DMS79 treated with DMSO at 0.1 percent for 48 hours (cell line): ENCODE measurements at places on chromosomes 13 and 19.

- DNase-seq, result no peak
These were observed 515.8 kb downstream of the SLITRK6 start for GRCh38 chr13:85283408-85283807.

GRCh38 chr13:21541980-21542379 lies 62.0 kb downstream of the MICU2 start:
- no peak for DNase-seq

DNA sequence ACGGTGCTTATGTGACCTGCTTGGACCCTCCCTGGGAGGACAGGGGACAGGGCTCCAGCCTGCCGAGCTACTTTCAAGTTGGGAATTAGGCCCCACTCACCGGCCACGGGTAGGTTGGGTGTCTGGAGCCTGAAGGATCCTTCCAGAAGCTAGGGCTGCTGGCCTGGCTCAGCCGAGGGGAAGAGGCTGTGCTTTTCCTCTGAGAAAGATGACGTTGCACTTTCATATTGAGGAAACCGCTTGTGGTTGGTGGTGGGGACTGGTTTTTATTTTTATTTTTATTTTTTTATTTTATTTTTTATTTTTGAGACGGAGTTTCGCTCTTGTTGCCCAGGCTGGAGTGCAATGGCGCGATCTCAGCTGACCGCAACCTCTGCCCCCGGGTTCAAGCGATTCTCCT lies at the start of gene TMEM150B:
Gene TMEM150B, minus strand, starts transcription at position 170 of the 400 bp plus-strand sequence. CDS start 4,305 bp downstream, outside the sequence.
- no peak for DNase-seq

DNA sequence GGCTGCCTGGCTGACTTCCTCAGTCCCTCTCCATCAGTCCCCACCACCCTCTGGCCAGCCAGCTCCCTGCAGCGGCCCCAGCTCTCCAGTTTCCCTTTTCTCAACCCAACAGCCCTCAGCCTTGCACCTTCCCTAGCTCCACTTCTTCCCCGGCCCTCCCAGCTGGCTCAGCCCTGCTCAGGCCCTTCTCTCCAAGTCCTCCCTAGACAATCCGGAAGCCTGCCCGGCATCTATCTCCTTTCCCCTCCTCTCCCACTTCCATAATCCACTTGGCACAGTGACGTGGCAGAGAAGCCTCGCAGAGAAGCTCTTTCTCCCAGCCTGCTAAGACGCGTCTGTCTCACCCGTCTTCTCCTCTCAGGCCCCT lies 1.1 kb downstream of the UBXN6 start:
- DNase-seq, result peak; percentile 27

GRCh38 chr13:104979281-104980030 lies 1556.0 kb downstream of the EFNB2 start:
- no peak for DNase-seq

- peak; percentile 3 for DNase-seq
These were observed 94.2 kb downstream of the ZNF737 start for GRCh38 chr19:20471431-20471830.

DNA sequence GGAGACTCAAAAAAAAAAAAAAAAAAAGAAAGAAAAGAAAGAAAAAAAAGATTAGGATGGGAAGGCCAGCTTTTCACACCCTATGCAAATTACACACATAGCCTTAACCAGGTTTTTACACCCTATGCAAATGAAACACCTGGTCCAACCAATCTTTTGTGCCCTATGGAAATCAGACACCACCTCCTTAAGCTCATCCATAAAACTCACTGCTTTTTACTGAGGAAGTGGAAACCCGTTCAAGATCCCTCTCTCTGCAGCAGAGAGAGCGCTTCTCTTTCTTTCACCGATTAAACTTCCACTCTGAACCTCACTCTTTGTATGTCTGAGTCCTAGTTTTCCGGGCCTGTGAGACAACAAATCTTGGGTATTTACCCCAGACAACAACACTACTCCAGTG lies 25.3 kb upstream of the HOMER3 start:
- no peak for DNase-seq

DNA sequence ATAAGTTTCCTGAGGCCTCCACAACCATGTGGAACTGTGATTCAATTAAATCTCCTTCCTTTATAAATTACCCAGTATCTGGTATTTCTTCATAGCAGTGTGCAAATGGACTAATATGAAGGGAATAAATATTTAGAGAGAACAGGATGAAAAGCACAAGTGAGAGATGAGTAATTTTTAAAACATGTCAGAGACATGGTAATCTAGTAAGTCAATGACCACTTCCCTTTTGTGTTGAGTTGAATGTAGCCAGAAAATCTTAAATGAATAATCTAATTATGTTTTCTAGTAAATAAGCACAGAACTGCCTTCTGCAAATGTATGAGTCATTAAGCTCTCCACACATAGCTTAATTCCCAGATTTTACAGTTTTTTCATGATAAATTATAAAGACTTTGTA lies 524.1 kb upstream of the SLITRK5 start:
- DNase-seq, result no peak

GRCh38 chr13:98385606-98386005 lies 191.3 kb downstream of the STK24 start:
- DNase-seq, result peak; percentile 93

DNA sequence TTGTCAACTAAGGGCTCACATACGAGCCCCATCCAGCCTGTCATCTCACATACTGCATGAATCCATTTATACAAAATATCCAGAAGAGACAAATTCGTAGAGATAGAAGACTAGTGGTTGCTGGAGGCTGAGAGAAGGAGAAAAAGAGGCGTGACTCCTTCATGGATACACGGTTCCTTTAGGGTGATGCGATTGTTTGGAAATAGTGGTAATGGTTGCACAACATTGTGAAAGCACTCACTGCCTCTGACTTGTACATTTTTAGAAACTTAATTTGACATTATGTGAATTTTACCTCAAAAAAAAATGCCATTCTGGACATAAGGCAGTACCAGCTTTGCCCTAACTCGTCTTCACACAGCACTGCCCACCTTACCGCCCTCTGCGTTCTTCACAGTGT lies 27.3 kb downstream of the IGFL1 start:
- no peak for DNase-seq

DNA sequence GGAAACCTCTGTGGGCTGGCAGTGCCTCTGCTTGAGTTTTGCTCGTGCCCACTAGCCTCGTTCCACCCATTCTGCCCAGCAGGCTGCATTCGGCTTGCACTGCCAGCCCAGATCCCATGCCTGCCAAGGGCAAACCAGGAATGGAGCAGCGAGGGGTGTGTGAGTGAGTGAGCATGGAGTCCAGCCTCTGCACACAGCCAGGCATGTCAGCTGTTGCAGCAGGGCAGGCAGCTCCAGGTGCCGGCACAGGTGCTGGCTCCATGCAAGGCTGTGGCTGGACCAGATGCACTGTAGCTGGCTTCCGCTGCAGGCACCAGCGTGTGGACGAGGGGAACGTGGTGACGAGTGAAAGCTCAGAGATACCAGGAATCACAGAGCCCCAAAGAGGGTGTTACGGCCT lies 64.5 kb downstream of the SPATA13 start:
- no peak for DNase-seq

GRCh38 chr19:52270266-52270885 lies 989 bp downstream of the ZNF766 start:
- peak; percentile 42 for DNase-seq

DNA sequence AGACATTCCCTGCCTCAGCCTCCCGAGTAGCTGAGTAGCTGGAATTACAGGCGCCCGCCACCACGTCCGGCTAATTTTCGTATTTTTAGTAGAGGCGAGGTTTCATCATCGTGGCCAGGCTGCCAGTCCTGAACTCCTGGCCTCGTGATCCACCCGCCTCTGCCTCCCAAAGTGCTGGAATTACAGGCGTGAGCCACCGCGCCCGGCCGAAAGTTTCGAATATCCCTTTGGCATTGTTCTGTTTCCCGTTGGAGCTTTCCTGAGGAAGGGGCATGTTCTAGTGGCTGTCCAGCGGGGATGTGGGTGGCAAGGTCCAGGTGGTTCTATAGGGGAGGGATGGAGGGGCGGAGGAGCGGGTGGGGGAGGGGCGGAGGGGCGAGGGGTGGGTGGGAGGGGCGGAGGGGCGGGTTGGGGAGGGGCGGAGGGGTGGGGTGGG lies 2.1 kb upstream of the BSG start:
- no peak for DNase-seq

GRCh38 chr19:3054972-3055740 lies 7.1 kb downstream of the TLE5 start:
- no peak for DNase-seq

GRCh38 chr13:41812851-41813250 lies 148.1 kb downstream of the VWA8 start:
- no peak for DNase-seq

DNA sequence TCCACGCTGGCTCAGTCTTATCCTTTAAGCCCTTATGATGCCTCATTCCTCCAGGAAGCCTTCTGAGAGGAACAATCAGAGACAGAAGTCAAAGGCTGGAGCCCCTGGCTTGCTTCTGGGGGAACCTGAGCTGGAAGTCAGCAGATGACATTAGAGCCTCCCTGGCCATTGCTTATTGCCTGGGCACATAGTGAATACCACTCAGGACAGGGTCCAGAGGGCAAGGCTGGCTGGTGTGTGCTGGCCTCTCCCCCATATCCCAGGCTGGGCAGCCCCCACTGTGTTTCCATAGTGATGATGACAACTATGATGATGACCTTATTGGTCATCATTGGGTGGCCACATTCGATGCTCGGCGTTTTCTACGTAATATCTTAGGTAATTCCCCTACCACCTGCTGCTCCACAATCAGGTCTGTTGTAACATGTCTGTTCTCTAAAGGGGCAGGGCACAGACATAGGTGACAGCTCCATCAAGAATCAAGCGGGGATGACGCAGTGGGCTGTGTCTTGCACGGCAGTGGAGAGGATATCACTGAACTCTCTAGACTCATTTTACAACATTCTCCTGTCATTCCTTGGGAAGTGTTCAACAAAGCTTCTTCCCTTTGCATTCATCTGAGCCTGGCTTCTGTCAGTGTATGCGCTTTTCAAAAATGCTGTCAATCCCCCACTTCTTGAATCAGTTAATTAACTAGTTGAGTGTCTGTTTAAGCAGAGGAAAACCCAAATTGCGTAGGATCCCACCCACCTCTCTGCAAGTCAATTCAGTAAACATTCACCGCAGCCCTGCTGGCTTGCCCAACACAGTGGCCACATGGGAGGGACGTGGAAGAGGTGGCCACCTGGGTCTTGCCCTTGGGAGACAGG lies 89.4 kb upstream of the TSHZ3 start:
- DNase-seq, result no peak

GRCh38 chr19:2038284-2039088 lies 12.6 kb downstream of the MKNK2 start:
- no peak for DNase-seq

- DNase-seq, result no peak
These were observed 5.5 kb upstream of the CYP4F3 start for GRCh38 chr19:15635016-15635805.

DNA sequence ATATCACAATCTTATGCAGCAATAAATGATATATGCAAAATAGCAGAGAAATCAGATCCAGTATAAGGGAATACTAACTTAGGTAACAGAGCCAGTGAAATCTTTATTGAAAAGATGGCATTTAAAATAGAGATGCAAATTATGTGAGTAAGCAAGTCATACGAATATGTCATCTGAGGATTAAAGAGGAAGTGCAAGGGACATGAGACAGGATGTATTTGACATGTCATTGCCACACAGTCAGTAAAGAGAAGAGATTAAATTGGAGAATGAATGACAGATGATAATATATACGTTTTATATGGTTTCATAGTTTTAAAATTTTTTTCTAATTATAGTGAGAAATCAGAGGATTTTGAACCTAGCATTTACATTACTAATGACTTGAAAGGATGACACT lies 426.4 kb downstream of the SLITRK5 start:
- DNase-seq, result no peak

DNA sequence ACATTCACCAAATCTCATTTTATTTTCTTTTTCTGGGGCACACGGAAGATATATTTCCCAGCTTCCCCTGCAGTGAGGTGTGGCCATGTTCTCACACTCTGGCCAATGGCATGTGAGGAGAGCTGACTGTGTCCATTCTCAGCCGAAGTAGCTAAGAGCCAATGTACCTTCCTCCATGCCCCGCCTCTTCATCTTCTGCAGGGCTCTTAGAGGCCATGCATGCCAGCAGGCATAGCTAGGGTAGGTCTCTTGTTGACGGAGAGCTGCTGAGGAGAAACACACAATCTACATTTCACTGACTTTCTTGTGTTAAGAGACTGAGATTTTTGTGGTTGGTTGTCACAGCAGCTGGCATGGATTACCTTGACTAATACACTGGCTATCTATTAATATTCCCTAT lies 9.8 kb upstream of the MICU2 start:
- no peak for DNase-seq

DNA sequence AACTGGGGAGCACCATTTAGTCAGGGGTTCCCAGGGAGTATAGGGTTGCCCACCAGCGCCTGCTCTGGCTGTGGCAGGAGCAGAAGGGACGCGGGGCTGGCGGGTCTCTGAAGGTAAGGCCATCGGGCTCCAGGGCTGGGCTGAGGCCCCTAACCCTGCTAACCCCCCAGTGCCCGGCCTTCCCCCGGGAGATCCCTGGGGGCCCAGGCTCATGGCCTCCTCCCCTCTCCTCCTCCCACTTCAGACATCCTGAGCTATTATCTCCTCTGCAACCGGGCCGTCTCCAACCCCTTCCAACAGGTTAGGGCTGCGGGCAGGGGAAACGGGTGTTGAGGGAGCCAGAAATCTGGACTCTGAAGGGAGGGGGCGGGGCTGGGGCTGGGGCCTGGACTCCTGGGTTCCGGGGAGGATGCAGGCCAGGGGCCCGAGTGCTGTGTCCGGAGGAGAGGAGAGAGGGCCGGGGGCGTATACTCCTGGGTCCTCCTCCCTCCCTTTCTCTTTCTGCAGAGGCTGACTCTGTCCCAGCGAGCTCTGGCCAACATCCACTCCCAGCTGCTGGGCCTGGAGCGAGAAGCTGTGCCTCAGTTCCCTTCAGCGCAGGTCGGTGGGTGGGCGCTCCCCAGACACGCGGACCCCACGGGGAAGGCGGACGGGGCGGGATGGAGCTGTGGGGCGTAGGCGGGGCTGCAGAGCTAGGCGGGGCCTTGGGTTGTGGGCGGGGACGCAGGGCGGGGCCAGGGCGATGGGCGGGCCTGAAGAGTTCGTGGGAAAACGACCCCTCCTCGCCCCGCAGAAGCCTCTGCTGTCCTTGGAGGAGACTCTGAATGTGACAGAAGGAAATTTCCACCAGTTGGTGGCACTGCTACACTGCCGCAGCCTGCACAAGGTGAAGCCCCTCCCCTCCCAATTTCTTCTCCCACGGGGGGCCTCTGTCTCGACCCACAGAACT lies 15.3 kb downstream of the TTYH1 start:
- no peak for DNase-seq

GRCh38 chr13:94322925-94323763 lies 156.3 kb downstream of the DCT start:
- no peak for DNase-seq

DNA sequence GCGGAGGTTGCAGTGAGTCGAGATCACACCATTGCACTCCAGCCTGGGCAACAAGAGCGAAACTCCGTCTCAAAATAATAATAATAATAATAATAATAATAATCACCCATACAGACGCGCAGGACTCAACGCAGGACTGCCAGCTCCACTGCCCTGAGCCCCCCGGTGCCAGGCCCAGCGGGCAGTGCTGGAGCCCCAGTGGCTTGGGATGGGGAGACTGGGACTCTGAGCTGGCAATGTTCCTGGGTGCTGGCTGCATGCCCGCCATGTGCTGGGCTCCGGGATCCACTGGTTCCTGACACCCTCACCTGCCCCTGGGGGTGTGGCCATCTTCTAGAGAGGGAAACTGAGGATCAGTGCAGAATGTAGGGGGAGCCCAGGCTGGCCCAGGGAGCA lies 325 bp upstream of the AZU1 start:
- DNase-seq, result no peak

GRCh38 chr13:110421696-110422385 lies 114.8 kb downstream of the COL4A2 start:
- no peak for DNase-seq

GRCh38 chr13:79647533-79647932 lies 166.6 kb downstream of the NDFIP2 start:
- no peak for DNase-seq

GRCh38 chr19:18789883-18790565 lies 1.1 kb downstream of the COMP start:
- DNase-seq, result no peak
